ENCODE measurements at places on chromosomes 7 and 10.

DNA sequence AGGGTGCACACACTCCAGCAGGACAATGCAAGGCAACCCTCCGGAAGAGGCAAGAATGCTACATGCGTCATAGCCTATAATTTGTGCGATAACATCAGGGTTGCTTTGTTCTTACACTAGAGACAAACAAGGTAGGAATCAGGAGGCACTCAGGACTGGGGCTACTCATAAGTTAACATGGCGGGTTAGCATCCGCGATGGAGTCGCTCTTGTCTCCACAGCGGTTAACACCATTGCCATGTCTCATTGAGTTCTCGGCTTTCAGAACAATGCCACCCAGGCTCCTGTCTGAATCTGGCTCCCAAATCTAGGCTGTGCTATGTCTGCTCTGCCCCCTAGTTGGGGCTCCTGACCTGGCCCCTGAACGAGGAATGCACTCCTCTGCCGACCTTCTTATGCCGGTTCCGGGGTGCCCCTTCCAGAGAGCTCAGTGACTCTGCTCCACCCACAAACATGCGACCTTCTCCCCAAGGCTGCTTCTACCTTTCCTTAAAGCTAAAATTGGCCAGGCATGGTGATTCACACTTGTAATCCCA, 24.9 kb upstream of the SLF2 start:
- no peak for DNase-seq

DNA sequence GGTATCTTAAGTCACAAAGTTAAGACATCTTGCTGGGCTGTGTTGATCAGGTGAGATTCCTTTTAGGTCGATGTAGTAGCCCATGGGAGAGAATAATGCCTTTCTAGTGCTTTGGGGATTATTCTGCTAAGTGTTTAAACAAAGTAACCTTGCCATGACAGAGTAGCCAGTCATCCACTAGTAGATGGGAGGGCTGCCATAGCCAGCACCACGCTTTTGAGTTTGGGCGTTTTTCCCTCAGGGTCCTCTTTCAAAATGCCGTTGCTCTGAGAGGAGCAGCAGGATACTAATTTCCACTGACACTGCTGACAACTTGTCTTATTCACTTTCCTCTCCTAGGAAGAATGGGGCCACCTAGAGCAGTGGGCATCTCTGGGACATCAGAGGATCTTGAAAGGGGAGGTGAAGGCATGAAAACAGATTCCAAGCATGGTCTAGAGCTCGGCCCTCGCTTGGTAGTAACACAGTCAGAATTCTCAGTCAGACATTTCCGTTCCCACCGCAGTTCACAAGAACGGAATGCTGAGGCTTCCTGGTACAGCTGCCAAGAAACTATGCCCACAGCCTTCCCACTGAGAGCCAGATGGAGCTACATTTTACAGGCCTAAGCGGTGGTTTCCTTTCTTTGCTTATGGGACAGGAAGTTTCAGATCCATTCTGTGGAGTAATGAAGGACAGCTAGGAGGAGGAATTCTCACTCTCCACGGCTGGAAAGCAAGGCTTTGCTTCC, 15.3 kb upstream of the RSU1 start:
- DNase-seq, result no peak

DNA sequence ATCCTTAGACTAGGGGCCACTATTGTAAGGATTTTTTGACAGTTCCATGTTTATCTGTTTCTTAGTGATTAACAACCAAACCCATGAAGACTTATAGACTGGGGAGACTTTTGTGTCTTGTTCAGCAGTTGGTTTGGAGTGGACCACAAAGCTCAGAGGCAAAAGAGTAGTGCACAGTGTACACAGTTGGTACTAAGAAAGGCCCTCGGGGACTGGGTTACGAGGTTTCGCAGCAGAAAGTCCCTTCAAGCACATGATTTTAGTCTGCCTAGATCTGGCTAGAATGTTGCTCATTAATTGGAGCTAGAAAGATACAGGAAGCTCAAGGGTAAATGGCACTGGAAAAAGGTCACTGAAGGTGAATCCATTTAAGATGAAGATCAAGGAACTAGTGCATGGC, 35.4 kb downstream of the CDK14 start:
- DNase-seq, result no peak

GRCh38 chr7:105567024-105567423, 14.3 kb downstream of the EFCAB10 start:
- no peak for DNase-seq

DNA sequence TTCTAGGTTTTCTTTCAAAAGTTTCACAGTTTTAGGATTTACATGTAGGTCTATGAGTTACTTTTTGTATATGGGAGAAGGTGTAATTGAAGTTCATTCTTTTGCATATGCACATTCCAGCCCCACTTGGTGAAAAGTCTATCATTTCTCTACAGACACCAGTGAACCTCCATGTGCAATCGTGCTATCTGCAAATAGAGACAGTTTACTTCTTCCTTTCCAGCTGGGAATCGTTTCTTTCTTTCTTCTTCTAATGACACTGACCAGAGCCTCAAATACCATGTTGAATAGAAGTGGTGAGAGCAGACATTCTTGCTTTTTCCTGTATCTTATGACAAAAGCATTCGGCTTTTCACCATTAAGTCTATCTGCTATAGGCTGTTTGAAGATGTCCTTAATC, 122.7 kb downstream of the ARHGAP22 start:
- DNase-seq, result no peak
